Esophagus squamous epithelium (tissue), 5 donors: ENCODE measurements at places on chromosomes 1 and 21. TPM values are rescaled to one million over a fixed set of nuclear protein-coding genes. Genes with fewer than 3 reads are reported as not detected.

DNA sequence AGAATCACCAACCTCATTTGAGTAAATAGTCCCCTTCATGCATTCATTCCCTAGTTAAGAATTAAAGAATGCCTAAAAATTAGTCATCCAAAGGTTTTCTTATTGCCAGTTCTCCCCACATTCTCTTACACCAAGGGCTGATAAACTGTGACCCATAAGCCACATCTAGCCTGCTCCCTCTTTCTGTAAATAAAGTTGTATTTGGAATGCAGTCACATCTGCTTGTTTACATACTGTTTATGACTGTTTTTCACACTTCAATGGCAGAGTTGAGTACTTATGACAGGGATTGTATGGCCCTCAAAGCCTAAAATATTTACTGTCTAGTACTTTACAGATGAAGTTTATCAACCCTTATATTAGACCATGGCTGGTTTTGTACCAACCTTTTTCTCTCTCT lies 16.1 kb upstream of the DYRK1A start:
- no peak for DNase-seq

GRCh38 chr1:175129182-175129581 lies 61.5 kb downstream of the TNN start:
- no peak for DNase-seq

DNA sequence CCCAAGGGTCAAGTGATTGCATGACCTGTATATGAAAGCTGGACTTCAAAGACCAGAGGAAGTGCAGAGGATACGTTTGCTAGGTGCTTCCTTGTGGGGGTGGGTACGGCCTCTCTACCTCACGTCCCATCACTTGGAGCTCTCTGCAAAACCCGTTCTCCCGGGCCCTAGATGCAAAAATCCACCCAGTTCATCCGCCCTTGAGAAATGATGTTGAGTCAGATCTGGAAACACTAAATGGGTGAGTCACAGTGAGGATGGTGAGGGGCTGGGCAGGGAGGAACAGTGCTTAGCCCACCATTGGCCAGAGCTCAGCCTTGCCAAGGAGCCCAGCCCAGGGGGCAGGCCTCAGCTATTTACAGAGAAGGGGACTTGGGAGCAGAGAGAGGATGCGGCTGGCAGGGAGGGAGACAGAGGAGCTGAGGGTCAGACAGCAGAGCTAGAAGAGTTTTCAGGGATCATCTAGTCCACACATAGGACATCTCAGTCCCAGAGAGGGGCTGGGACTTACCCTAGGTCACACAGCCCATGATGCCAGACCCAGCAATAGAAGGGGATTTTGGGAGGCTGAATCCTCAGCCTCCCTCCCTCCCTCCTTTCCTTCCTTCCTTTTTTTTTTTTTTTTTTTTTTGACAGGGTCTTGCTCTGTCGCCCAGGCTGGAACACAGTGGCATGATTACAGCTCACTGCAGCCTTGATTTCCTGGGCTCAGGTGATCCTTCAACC lies 14.6 kb downstream of the ARHGEF10L start:
- DNase-seq: no peak

DNA sequence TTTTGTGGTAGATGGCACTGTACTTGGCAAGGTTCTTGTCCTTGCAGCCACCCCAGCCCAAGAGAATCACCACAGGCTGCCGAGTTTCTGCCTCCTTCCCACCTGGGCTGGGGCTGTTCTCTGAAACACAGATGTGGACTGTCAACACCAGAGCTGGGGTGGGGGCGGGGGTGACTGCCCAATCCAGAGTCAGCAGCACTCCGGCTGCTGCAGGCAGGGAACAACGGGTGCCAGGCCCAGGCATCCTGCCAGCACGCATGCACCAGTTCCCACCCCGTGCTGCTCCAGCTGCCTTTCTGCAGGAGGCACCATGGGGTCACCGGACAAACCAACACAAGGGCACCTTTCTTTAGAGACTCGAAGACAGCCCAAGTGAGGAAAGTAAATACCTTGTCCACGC lies 14.1 kb downstream of the TMEM53 start:
- DNase-seq: no peak

DNA sequence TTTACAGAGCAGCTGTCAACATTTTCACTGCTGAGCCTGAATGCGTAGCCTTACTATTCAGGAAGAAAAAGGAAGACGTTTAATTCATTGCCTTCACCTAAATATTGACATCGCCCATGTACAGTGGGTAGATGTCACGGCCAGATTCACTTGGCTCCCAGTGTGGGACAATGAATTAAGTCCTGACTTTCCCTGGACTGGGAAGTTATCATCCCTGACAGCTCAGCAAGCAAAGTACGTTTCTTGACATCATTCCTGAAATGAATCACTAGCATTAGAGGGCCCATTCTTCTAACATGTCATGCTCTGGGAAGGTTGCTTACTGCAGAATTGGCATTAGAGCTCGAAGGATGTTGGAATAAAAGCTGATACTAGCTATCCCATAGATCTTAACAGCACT lies 37.8 kb downstream of the LRRC53 start:
- DNase-seq: no peak

GRCh38 chr1:238776126-238776525 lies 610.2 kb upstream of the CHRM3 start:
- DNase-seq: no peak

DNA sequence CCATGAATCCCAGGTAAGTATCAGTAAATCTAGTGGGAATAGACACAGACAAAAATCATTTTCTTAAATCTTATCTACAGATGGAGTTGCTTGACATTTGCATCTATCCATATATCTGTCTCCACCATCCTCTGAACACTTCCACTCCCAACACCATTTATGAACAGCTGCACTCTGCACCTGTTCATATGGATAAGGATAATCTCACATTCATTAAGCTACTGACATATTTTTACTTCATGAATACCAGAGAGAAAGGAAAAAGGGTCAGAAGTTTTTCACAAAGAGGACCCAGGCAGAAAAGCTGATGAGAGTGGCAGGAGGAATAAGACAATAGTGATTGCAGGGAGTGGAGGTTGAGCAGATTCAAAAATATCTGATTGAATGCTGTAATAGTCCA lies 222.6 kb downstream of the DNAH14 start:
- no peak for DNase-seq

DNA sequence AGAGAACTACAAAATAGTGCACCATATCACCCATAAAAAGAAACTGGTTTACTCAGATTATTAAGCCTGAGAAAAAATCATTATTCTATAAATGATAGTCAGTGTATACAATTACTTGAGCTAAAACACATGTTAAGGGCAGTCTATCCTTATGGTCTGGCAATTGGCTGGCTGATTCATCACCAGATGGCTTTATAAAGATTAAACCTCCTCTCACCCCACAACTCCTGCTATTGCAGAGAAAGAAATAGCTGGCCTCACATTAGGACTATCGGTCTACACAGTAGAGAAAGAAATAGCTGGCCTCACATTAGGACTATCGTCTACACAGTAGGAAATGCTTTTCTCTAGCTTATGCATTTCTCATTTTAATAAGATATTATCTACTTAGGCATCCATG lies 21.2 kb downstream of the CEP170 start:
- DNase-seq: no peak

- DNase-seq: no peak
Measured at GRCh38 chr1:59641836-59642235, 172.9 kb upstream of the HOOK1 start.

DNA sequence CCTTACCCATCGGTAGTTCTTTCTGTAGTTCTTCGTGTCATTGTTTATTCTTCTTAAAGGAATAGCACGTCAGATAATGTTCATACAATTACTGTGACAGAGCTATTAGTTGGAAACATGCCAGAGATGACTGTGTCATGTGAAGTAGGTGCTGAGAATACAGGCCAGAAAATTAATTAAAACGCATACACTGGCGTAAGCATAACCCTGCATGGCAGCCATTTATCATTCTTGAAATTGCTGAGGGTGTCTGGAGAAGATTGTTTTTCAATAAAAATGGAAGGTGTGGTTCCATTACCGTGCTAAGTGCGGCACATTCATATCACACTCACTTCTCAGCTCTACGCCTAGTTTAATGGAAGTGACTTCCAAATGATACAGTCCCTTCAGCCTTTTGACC lies 7.8 kb downstream of the ETS2 start:
- DNase-seq: no peak

HENMT1 gene
- total RNA-seq: 1.6 TPM

MROH7 gene
- 0.38 TPM for total RNA-seq

FCRL6 gene
- total RNA-seq: not detected

OLFML3 gene
- 1.2 TPM for total RNA-seq

ATF6 gene
- 16.0 TPM for total RNA-seq
